ENCODE measurements at places on chromosomes 16 and 17.

DNA sequence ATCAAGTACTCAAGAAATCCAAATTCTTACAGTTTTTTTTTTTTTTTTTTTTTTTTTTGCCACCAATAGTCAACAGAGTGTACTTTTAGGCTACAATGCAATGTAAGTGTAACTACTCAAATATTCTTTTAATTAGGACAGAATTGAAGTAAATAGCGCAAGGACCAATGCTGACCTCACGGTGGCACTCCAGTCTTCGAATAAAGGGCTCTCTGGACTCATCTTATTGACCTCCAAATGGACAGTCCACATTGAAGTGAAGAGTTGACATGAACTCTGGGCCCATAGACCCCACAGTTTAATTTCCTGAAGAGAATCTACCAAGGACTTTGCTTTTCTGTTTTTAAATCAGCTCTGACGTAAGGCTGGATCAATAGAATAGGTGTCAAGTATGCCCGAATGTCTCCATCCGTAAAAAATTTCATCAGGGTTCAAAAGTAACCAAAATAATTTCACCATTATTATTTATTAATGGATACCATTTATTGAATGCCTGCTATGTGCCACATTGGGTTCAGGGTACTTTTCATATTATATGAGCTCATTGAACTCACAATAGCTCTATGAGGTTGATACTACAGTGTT, 7.3 kb upstream of the DDX52 start:
- DNase-seq: no peak

GRCh38 chr17:76542984-76543383, 3.1 kb downstream of the PRCD start:
- no peak for DNase-seq

GRCh38 chr17:12567077-12568053, 98.3 kb upstream of the MYOCD start:
- no peak for DNase-seq

DNA sequence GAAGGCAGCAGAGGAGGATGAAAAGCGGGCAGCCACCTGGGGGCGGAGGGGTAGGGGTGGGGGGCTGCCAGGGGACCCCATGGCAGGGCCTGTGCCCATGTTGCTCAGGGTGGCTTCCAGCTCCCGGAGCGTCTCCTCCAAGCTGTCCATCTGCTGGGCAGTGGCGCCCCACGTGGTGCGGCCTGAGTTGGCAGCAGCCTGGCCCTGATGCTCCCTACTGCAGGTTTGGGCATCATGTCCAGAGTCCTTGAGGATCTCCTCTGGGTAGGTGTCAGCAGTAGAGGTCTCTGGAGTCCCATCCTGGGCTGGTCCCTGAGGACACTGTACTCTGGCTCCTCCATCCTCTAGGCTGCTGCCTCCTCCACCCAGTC, 60.9 kb downstream of the SRCIN1 start:
- no peak for DNase-seq

DNA sequence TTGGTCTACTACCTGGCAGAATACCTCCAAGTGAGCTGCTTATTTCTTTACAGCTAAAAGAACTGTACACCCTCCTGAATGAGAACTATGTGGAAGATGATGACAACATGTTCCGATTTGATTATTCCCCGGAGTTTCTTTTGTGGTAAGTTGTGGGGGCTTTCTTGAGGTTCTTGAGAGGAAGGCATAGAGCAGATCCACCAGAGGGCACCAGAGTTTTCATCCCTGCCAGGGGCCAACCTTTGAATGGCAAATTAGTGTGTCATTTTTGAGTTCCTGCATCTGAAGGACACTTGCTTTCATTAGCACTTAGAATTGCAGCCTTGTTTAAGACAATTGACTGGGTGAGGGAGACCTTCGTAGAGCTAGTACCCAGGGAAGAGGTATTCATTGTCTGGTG, 35.0 kb downstream of the NMT1 start:
- no peak for DNase-seq

DNA sequence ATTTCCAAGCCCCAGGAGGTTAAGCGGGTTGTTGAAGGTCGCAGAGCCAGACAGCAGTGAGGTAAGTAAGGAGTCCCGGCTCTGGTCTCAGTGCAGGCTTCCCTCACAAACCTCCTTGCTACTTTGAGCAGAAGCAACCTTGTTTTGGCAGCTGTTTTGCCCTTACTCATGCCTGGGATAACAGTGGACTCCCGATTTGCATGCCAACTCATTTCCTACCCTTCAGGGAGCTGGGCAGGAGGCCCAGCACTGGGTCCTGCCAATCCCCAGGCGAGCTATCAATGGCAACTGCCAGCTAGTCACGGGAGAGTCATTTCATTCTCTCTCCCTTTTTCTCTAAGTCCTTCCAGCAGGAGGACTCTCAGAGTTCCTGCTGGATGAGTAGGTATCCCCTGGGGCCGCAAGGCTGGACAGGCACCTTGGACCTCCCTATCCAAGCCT, 72.0 kb upstream of the KSR1 start:
- DNase-seq: no peak

- no peak for DNase-seq
These were observed 143.0 kb downstream of the ENGASE start for GRCh38 chr17:79217473-79218135.

- no peak for DNase-seq
These were observed 193.6 kb downstream of the AATF start for GRCh38 chr17:37142294-37142896.

DNA sequence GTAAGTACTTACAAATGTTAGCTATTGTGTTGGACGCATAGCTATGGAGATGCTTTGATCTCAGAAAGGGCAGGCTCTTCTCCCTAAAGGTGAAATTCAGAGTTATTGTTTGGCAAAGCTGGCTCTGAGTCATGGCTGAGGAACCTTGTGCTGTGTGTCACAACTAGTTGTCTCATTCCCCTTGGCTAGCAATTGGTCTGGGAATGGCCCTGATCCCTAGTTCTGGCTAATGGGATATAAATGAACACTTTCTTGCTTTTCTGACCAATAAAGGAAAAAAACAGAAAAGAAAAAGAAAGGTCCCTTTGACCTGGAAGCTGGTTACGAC, 210.6 kb downstream of the MAP2K4 start:
- no peak for DNase-seq

GRCh38 chr16:7597677-7598076, 265.0 kb downstream of the RBFOX1 start:
- no peak for DNase-seq

DNA sequence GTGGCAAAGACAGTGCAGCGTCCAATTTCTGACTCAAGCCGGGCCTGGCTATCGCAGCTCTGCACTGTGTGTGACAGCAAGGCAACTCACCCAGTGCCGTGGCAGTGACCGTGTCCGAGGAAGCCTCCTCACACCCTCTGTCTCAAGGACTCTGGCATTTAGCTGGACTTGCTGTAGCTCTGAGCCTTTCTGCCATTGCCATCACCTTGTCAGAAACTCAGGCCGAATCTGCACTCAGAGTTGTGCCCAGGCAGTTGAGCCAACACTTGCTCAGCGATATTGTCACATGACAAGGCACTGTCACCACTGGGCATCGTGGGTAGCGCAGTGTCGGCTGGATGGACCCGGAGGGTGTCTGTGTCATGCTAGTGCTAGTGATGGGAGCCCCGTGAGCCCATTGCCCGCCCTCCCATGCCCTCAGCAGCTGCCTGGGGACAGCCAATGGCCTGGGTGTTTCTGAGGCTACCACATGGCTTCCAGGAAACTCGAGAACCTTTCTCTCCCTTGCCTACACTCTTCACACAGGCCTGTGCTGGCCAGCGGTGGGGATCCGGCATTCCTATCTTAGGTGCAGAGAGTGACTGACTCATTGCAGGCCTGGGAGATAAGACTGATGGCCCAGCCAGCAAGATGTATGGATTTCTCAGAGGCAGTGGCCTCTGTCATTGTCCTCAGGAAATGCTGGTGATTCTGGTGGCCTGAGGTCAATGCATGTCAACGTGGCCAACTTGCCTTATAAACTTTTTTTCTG, 22.1 kb upstream of the STH start:
- DNase-seq: no peak

DNA sequence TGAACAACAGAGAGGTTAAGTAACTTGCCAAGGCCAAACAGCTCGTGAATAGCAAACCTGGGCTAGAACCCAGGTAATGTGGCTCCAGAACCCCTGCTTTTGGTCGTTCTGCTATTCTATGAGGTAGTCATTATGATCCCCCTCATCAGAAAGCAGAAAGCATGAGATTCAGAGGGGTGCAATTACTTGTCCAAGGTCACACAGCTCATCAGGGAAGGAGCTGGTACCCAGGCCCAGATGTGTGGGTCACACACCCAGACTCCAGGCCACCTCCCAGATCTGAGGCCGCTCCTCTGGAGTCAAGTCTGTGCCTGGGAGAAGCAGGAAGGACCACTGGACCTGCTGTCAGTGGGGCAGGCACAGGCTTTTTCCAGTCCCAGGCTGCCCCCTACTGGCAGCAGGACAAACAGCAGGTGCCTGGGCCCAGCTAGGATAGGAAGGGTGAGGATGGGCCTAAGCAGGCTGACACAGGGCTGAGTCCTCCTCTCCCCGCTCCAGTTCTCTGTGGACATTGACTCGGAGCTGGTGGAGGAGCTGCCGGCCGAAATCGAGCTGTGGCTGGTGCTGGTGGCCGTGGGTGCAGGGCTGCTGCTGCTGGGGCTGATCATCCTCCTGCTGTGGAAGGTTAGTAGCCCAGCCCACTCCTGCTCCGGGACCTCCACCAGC, 7.8 kb upstream of the PDK2 start:
- DNase-seq: peak; percentile 59

Data from activated CD8-positive, alpha-beta memory T cell treated with anti-CD3 and anti-CD28 coated beads for 4 hours (primary cell).